Kidney (tissue), 22 donors: ENCODE measurements at places on chromosomes 4 and X.
A peak's percentile ranks its signal among the peaks of the same experiment; 100 is the strongest.

- DNase-seq = no peak
These were observed 425.1 kb downstream of the GPM6A start for GRCh38 chr4:175386776-175387507.

- peak; percentile 46 for DNase-seq
These were observed 24.1 kb upstream of the PBDC1 start for GRCh38 chrX:76148753-76149152.

GRCh38 chrX:97126020-97126419 lies 242.3 kb downstream of the RPA4 start:
- no peak for DNase-seq

DNA sequence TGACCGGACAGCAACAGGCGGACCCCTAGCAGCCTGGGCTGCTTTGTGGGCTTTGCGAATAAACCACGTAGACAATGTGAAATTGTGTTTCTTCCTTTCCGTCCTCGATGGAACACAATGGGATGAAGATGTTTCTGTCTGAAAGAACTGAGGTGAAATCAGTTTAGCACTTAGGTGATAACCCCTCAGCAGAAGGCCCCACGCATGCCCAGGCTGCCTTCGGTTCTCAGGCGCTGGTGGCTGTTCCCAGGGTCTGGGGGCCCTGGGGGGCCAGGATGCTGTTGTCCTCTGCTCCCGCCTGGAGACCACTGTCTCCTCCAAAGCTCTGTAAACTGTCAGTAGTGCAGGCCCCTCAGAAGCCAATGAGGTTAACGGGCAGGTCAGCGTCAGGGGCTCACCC lies 73.9 kb upstream of the HGFAC start:
- DNase-seq = no peak

DNA sequence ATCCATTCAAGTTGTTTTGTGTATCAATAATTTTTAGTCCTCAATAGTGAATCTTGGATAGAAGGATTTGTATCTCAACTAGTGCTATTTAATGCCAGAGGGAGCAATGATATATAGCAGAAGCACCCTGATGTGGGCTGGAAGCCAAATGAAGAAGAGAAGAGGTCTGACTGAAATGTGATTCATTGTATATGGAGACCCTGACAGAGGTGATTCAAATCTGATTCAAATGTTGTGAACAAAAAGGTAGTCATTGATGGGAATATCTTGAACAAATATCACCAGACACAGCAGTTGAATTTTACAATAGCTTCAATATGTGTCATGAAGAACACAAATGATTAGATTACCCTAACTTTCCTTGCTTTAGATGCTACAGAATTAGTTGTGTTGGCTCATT lies 27.5 kb upstream of the SULT1B1 start:
- no peak for DNase-seq

GRCh38 chr4:171308661-171309060 lies 504.5 kb upstream of the GALNTL6 start:
- DNase-seq = no peak

DNA sequence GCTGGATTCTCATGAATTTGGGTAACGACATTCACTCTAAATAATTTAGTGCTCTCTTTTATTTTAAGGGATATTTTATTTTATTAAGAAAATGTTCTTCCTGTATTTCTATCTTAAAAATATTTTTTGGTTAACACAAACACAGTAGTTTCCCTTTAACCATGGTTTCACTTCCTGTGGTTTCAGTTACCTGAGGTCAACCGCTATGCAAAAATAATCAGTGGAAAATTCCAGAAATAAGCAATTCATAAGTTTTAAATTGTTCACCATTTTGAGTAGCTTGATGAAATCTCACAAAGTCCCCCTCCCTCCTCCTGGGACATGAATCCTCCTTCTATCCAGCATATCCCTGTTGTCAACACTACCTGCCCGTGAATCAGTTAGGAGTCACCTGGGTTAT lies 71.4 kb downstream of the GBA3 start:
- no peak for DNase-seq

GRCh38 chr4:40190019-40190418 lies 6.8 kb upstream of the RHOH start:
- DNase-seq = no peak

DNA sequence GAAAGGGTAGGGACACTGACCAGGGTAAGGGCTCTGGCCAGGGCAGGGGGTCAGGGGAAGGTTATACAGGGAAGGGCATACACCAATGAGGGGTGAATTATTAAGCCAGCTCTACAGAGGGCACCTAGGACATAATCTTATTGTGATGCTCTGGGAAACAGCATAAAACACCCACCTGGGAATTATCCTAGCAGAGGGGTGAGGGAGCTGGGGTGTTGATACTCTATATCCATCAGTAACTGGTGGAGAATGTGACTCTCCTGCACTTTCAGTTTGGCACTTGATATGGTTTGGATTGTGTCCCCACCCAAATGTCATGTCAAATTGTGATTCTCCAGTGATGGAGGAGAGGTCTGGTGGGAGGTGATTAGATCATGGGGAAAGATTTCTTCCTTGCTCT lies 291.2 kb downstream of the ASMT start:
- no peak for DNase-seq

- DNase-seq = no peak
These were observed 229.5 kb downstream of the SPCS3 start for GRCh38 chr4:176549161-176549865.

DNA sequence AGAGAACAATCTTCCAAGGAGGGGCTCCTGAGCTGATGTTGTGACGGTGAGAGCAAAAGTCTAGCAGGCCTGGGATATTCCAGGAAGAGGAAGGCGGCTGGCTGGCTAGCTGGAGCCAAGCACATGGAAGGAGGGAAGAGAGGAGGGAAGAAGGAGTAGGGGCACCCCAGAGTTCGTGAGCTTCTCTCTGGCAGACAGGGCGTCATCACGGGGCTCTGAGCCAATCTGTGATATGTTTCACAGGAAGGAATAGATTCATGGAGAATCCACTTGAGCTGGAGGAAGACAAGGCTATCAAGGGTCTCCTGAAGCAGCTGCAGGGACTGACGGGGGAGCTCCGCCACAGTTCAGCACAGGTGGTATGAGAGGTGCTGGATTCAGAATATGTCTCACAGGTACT lies 73.6 kb downstream of the DHRSX start:
- DNase-seq = no peak
